ENCODE measurements at places on chromosomes 3 and 15.

DNA sequence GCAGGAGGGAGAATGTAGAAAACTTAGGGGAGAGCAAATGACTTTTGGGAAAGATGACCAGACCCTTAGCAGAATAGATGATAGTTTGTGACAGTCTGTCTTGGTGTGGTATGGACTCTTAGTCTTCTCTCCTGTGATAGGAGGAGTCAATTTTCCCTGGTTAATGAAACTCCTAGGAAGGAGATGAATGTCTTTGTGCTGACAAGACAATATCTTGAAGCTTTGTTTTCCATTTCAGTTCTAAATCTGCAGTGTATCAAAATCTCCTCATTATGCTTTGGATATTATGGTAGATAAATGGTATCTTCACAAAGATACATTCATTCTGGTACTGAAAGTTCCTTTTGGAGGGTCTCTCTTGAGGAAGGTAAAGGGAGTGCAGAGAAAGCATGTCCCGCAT is 77.8 kb upstream of the ZNF717 start:
- H3K36me3 ChIP-seq, result no peaks in the 10 kb centered on the region
- no peak for DNase-seq
- H3K27me3 ChIP-seq, result no peaks in the 10 kb centered on the region
- H3K4me3 ChIP-seq, result no peak overlapping the region

- no peak overlapping the region for H3K4me3 ChIP-seq
- peaks cover 16% of the 10 kb centered on the region for H3K4me1 ChIP-seq
- no peaks in the 10 kb centered on the region for H3K27me3 ChIP-seq
Measured at GRCh38 chr3:177777699-177778098, 580.4 kb upstream of the TBL1XR1 start.

DNA sequence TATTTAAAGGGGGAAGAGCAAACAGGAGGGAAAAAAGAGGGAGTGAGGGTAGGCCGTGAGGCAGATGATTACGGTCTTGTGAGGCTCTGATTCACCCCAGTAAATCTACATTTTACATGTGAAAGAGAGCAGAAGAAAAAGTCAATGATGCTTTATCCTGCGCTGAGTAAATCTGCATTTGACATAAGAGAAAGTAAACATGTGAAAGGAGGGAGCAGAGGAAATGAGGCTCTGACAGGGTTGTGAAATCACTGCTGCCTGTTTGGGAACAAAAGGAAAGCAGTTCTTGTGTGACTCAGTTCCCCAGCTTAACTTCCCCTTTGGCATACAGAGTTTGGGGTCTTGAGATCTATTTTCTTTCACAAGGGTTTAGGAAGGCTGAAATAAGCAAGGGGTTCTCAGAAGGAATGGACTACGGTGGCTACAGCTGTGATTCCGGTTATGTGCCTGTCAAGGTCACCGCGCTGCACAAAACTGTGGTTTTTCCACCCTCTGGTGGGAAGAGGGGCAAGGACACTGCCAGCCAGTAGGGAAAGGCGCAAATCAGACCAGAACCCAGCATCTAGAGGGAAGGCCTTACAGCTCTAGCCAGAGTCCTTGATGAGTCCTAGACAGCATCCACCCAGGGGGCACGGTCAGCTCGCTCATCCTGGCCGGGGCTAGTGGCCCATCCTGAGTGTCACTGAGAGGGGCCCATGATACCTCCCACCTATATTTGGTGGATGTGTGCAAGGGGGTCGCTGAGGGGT is 18.9 kb upstream of the HCN4 start:
- no peaks in the 10 kb centered on the region for H3K4me1 ChIP-seq
- H3K36me3 ChIP-seq, result no peaks in the 10 kb centered on the region
- no peak overlapping the region for H3K4me3 ChIP-seq
- no peak for DNase-seq

- DNase-seq, result no peak
- H3K4me3 ChIP-seq, result no peak overlapping the region
- no peaks in the 10 kb centered on the region for H3K27me3 ChIP-seq
- no peak overlapping the region for H3K27ac ChIP-seq
- H3K36me3 ChIP-seq, result no peaks in the 10 kb centered on the region
- H3K4me1 ChIP-seq, result no peaks in the 10 kb centered on the region
Measured at GRCh38 chr3:42043099-42043813, 47.9 kb upstream of the TRAK1 start.

GRCh38 chr3:29823233-29823632 is 542.4 kb downstream of the RBMS3 start:
- H3K36me3 ChIP-seq, result no peaks in the 10 kb centered on the region
- H3K4me3 ChIP-seq, result no peak overlapping the region
- H3K27me3 ChIP-seq, result no peaks in the 10 kb centered on the region
- DNase-seq, result no peak
- no peak overlapping the region for H3K27ac ChIP-seq

- H3K4me3 ChIP-seq, result no peak overlapping the region
- H3K36me3 ChIP-seq, result no peaks in the 10 kb centered on the region
- no peak overlapping the region for H3K27ac ChIP-seq
- no peaks in the 10 kb centered on the region for H3K27me3 ChIP-seq
- H3K4me1 ChIP-seq, result no peaks in the 10 kb centered on the region
Measured at GRCh38 chr15:96484830-96485229, 154.3 kb downstream of the NR2F2 start.

- no peaks in the 10 kb centered on the region for H3K27me3 ChIP-seq
- no peaks in the 10 kb centered on the region for H3K4me1 ChIP-seq
- no peaks in the 10 kb centered on the region for H3K36me3 ChIP-seq
- no peak for DNase-seq
- no peak overlapping the region for H3K27ac ChIP-seq
Measured at GRCh38 chr3:189363590-189364255, 192.0 kb downstream of the TPRG1 start.

DNA sequence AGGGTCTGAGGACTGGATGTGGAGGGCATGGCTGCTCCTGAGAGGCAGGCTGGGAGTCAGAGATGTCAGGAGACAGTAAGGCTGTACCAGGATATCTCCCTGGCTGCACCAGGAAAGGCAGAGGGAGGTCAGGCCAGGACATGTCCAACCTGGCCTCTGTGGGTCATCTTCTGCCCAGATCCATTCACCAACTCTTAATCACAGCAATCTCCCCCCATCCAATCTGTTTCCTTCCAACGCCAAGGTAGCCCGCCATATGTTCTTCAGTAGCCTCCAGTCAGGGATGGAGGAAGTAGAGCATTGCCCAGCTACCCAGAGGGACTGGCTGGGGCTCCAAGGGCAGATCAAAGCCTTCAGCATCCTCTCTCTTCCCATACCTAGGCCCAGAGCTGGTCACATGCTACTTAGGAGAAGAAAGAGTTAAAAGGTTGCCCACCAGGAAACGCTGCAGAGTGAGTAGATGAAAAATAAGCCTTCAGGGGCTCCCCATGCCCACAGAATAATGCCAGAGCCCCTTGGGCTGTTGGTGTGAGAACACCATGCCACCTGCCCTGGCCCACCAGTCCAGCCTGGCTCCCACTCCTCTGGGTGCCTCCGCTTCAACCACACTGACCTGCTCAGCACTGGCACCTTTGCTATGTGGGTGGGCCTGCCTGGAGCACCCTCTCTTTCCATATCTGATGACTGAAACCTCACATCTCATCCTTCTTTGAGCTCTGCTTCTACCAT is 176.8 kb downstream of the MEGF11 start:
- H3K27me3 ChIP-seq, result no peaks in the 10 kb centered on the region

DNA sequence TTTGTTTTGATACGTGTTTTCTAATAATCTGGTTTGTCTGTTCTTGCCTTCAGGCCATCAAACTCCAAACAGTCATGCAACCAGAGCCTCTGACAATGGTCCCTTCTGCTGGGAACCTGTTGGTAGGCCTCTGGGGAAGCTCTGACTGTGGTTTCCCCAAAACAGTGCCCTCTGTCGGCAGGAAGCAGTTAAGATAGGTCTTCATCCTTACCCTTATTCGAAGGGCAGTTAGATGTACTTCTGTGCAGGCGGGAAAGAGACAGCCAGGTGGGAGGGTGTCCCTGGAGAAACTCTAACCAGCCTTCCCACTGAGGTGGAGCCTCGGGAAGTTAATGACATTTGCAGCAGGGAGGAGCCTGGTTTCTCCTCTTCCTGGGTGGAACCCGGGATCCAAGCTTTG is 81.6 kb upstream of the CHMP2B start:
- no peaks in the 10 kb centered on the region for H3K27me3 ChIP-seq
- no peak overlapping the region for H3K27ac ChIP-seq
- H3K36me3 ChIP-seq, result no peaks in the 10 kb centered on the region
- no peaks in the 10 kb centered on the region for H3K4me1 ChIP-seq

GRCh38 chr3:4761759-4762158 is 217.5 kb upstream of the BHLHE40 start:
- H3K4me1 ChIP-seq, result no peaks in the 10 kb centered on the region
- no peaks in the 10 kb centered on the region for H3K27me3 ChIP-seq
- peaks cover 33% of the 10 kb centered on the region for H3K36me3 ChIP-seq
- no peak overlapping the region for H3K4me3 ChIP-seq
- DNase-seq, result no peak

GRCh38 chr3:120440001-120440703 is 10.6 kb downstream of the FSTL1 start:
- no peak for DNase-seq
- no peaks in the 10 kb centered on the region for H3K36me3 ChIP-seq
- H3K4me1 ChIP-seq, result no peaks in the 10 kb centered on the region
- no peak overlapping the region for H3K27ac ChIP-seq

- H3K4me3 ChIP-seq, result no peak overlapping the region
- H3K27me3 ChIP-seq, result no peaks in the 10 kb centered on the region
- H3K27ac ChIP-seq, result no peak overlapping the region
- peak; percentile 71 for DNase-seq
Measured at GRCh38 chr3:46998121-46998851, 18.8 kb downstream of the NBEAL2 start.

DNA sequence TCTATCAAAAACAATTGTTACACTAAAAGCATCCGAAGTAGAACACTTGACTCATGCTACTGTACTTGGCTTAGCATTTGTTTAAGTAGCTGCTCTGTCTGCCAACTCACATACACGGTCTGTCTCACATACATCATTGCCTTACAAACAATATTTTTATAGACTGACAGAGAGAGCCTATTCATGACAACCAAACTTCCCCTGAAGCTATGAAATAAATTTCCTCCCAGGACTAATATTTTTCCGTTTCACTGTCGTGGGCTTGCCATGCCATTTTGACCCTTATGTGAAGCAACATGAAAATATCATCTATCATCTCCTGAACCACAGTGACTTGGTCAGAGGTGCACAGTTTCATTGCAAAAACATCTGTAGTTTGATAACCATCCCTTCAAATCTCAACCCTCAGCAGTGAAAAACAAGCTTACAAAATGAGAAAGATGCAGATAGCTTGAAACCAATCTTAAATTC is 66.5 kb upstream of the PYGO1 start:
- H3K27ac ChIP-seq, result no peak overlapping the region
- no peaks in the 10 kb centered on the region for H3K27me3 ChIP-seq
- H3K4me1 ChIP-seq, result no peaks in the 10 kb centered on the region
- H3K36me3 ChIP-seq, result no peaks in the 10 kb centered on the region
- DNase-seq, result no peak

DNA sequence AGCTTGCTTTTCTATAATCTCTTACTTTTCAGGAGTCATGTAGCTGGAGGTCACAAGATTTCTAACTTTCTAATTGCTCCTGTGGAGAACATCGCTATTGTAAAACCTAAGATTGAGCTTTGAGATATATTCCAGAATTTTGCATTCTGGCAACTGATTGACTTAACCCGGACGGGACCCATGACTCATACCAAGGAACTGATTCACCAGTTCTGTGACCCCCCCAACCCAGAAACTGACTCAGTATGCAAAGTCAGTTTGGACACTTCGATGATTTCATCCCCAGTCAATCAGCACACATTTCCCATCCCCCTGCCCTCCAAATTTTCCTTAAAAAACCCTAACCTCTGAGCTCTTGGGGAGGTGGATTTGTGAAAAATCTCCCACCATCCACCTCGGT is 396.5 kb upstream of the GBE1 start:
- H3K4me3 ChIP-seq, result no peak overlapping the region
- H3K36me3 ChIP-seq, result no peaks in the 10 kb centered on the region
- no peak overlapping the region for H3K27ac ChIP-seq
- DNase-seq, result no peak
- no peaks in the 10 kb centered on the region for H3K27me3 ChIP-seq
- H3K4me1 ChIP-seq, result no peaks in the 10 kb centered on the region

DNA sequence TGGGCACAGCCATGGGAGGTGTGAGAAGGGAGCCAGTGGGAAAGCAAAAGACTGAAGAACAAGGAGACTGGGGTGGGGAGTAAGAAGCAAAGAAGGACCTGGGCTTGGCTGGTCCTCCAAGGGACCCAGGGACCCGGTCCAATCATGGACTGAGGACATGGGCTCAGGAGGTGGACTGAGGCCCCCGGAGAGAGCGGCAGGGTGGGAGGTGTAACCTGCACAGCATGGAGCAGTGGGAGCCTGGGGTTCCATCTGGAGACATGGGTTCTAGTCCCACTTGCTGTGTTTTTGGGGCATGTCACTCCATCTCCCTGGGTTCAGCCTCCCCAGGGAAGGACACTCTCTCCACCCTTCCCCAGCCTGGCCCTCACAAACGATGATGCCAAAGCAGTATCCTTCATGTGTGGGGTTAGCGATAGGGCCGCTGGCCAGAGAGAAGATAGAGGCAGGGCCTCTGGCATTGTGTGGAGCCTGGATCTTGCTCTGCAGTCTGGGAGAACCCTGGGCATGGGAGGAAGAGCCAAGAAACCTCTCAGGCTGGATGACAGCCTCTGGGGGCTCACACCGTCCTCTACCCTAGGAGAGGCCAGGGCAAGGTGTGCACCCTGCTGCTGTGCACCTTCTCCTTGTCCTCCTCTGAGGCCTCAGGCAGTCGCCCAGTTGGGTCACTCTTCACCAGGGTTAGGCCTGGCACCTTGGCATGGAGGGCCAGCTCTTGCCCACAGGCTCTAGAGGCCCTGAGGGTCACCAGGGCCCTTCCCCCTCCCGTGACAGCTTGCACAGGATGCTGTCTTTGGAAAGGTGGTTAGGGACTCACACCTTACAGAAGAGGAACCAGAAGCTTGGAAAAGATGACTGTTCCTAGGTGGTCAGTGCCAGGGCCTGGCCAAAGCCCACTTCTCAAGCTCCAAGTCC is 26.0 kb downstream of the FBXW12 start:
- no peak for DNase-seq
- H3K27me3 ChIP-seq, result no peaks in the 10 kb centered on the region
- H3K4me3 ChIP-seq, result no peak overlapping the region
- H3K4me1 ChIP-seq, result no peaks in the 10 kb centered on the region

DNA sequence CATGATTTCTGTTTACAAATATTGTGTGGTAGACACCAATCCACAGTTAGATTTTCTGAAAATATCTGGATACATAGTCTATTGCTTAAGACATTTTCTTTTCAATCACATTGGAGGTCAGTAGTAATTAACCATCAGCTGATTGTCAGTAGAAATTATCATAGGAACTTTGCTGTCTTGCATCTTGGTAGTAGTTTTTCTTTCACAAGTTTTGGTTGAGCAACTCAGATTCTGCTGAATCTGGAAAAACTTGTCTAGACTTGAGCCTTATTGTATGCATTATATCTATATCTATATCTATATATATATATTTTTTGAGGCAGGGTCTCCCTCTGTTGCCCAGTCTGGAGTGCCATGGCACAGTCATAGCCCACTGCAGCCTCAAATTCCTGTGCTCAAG is 4.0 kb downstream of the RAB11A start:
- H3K36me3 ChIP-seq, result peaks cover 17% of the 10 kb centered on the region
- H3K4me1 ChIP-seq, result peaks cover 21% of the 10 kb centered on the region
- no peak for DNase-seq
- no peaks in the 10 kb centered on the region for H3K27me3 ChIP-seq
- no peak overlapping the region for H3K4me3 ChIP-seq

- H3K27ac ChIP-seq, result no peak overlapping the region
- H3K4me1 ChIP-seq, result peaks cover 24% of the 10 kb centered on the region
- no peak for DNase-seq
- H3K27me3 ChIP-seq, result no peaks in the 10 kb centered on the region
- H3K36me3 ChIP-seq, result no peaks in the 10 kb centered on the region
Measured at GRCh38 chr3:115789481-115789880, 166.2 kb downstream of the GAP43 start.
